Transverse colon (tissue), 4 donors: ENCODE measurements at places on chromosomes 2 and 18. TPM values are rescaled to one million over a fixed set of nuclear protein-coding genes. Genes with fewer than 3 reads are reported as not detected.

Gene CROCC2
- total RNA-seq = not detected

Gene KLHL14
- total RNA-seq = 0.64 TPM

Gene TUBA3E
- 0.27 TPM for total RNA-seq

Gene CYRIA
- total RNA-seq = 0.20 TPM

Gene PLB1
- total RNA-seq = 3.0 TPM

Gene SLC38A11
- not detected for total RNA-seq

Gene TFCP2L1
- 52.7 TPM for total RNA-seq
